ENCODE measurements at places on chromosomes 4 and X. TPM values are rescaled to one million over a fixed set of nuclear protein-coding genes. Genes with fewer than 3 reads are reported as not detected.

DNA sequence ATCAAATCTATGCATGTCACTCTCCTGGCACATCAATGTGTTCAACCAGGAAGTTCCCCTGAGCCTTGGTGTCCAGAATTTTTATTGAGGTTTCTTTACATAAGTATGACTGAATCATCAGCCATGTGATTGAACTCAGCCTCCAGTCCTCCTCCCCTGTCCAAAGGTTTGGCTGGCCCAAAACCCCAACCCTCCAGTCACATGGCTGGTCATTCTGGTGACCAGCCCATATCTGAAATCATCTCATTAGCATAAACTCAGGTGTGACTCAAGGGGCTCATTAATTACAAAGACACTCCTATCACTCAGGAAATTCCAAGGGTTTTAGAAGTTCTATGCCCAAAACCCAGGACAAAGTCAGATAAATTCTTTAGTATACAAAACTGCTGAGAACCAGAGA lies 20.6 kb upstream of the SUPT20HL2 start:
- no peak for DNase-seq

The EDA gene
- 2.2 TPM for total RNA-seq

GRCh38 chr4:857461-857860 lies 31.5 kb upstream of the CPLX1 start:
- DNase-seq, result no peak

- no peak for DNase-seq
Measured at GRCh38 chr4:94814237-94814636, 56.5 kb downstream of the BMPR1B start.

DNA sequence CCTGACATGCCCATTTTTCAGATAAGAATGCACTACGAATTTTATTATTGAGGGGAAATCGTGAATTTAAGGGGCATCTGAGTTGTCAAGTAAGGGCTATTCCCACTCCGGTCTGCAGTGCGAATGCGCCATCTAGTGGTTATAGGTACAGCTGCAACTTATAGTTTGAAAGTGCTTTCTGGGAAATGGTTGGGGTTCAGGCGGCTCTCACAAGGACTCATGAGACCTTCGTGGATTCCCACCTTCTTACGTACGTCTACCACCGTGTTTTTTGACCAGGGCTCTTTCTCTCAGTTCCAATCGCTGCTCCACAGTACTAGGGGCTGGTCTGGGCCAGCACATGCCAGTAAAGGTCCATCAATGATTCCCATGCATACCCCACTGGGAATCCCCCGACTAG lies 12.3 kb downstream of the MSL3 start:
- no peak for DNase-seq

- DNase-seq, result no peak
Measured at GRCh38 chr4:89316211-89316610, 8.6 kb upstream of the GPRIN3 start.

- no peak for DNase-seq
Measured at GRCh38 chr4:22850055-22850454, 157.3 kb downstream of the GBA3 start.

DNA sequence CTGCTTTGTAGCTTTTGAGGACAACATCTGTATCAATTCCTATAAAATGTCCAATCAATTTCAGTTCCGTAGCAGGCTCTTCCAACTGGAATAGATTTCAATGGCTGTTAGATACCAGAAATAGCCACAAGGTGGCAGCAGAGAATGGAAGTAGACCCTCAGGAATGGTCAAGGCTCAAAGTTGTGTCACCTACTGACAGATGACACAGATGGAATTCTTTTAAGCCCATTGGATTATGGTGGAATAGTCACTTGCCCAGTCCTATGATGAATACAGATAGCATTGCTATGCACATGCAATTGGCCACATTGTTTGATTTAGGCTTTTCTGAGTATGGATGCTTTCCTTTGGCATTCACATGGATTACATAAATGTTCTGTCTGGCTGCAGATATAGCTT lies 130.4 kb upstream of the RADX start:
- DNase-seq, result peak; percentile 49

The MAP7D3 gene
- 11.3 TPM for total RNA-seq

The FDCSP gene
- total RNA-seq, result not detected

The RADX gene
- 10.6 TPM for total RNA-seq

- no peak for DNase-seq
Measured at GRCh38 chr4:110361921-110362320, 114.0 kb upstream of the ENPEP start.

- no peak for DNase-seq
Measured at GRCh38 chr4:150087006-150087405, 8.8 kb downstream of the DCLK2 start.

The NEIL3 gene
- total RNA-seq, result 29.2 TPM

- no peak for DNase-seq
Measured at GRCh38 chr4:137601934-137602333, 69.6 kb upstream of the PCDH18 start.

DNA sequence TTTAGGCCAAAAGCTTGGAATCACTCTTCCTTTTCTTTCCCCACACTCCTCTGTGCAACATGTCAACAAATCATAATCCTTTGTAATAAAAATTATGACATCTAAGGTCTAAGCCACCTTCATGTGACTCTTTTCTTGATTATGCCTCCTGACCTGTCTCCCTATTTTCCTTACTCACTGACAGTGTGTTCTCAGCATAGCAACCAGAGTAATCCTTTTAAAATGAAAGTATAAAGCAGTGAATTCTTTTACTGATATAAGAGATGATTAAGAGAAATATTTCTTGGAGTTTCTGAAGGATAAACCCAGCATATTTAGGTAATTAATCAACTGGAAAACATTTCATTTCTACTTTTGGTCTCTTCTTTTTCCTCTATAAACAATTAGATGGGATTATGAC lies 44.7 kb downstream of the USO1 start:
- DNase-seq, result no peak

- DNase-seq, result no peak
Measured at GRCh38 chr4:158604369-158604768, 67.3 kb downstream of the C4orf46 start.

- peak; percentile 12 for DNase-seq
Measured at GRCh38 chr4:89101256-89102161, 9.8 kb upstream of the TIGD2 start.

The CXCL6 gene
- not detected for total RNA-seq

The PWWP3B gene
- total RNA-seq, result not detected

The PUDP gene
- 22.3 TPM for total RNA-seq

The S100P gene
- 18.0 TPM for total RNA-seq

The CT45A10 gene
- not detected for total RNA-seq

Measured in activated T-cell treated with anti-CD3 and anti-CD28 coated beads, Interleukin-2, amount 50 U/mL, for 72 hours (primary cell).